ENCODE measurements at places on chromosomes 2 and 18.

- peak; percentile 49 for DNase-seq
These were observed 5.4 kb downstream of the SEC11C start for GRCh38 chr18:59145055-59145454.

- no peak for DNase-seq
These were observed 79.4 kb upstream of the ASB18 start for GRCh38 chr2:236343400-236344161.

GRCh38 chr2:189548666-189549448 lies 31.7 kb downstream of the SLC40A1 start:
- DNase-seq: no peak

- DNase-seq: peak; percentile 35
These were observed 265.9 kb downstream of the TFCP2L1 start for GRCh38 chr2:121019071-121019470.

DNA sequence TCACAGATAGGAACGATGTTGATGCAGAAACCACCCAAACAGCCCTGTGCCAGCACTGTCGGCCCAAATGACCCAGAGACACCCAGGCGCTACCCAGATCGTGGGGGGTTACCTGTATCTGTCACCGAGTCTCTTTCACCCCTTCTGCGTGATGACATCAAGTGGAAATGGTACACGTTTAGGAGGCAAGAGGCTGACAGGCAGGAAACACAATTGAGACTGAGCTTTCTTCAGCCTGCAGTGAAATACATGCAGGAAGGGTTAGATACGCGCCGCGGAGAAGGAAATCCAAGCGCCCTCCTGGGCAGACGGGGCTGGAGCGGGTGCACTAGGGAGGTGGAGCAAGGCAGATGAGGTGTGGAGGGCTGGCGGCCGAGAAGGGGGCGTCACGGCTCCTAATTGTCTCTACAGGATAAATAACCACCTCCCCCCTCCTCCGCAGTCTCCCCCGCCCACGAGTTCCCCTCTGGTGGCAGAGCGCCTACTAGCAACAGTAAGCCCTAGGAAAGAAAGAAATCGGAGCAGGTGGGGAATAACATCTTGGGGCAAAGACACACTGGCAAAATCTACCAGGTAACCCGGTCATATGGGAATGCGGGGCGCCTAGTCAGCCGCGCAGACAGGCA lies at the start of gene RNF152:
Gene RNF152, minus strand, starts transcription at position 325 of the 626 bp plus-strand sequence. CDS start 76,544 bp downstream, outside the sequence.
- peak; percentile 65 for DNase-seq

Data from left lobe of liver (tissue), 2 donors.